ENCODE measurements at places on chromosomes 16 and 17.

DNA sequence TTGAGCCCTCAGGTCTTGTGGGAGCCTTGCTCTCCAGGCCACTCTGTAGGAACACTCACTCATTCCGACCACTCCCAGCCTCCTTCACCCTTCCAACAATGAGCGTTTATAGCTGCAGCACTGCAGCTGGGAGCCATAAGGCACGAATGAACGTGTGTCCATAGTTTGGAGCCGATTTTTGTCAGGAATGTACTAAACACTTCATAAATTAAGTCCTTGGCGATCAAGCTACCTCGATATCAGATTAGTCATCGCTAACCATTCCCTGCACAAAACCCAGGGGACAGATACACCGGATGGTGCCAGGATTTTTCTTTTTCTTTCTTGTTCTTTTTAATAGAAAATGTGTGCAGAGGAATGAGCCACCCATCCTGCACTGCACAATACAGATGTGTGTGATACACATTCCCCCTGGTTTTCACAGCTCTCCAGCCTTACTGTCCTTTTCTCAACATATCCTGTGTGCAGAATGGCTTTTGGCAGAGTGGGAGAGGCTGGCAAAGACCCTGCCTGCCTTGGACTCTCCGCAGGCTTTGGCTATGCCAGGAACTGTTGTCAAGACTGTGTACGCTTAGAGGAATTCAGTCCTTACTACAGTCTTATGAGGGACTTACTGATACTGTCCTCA is 68.4 kb upstream of the ELAC2 start:
- DNase-seq: no peak

DNA sequence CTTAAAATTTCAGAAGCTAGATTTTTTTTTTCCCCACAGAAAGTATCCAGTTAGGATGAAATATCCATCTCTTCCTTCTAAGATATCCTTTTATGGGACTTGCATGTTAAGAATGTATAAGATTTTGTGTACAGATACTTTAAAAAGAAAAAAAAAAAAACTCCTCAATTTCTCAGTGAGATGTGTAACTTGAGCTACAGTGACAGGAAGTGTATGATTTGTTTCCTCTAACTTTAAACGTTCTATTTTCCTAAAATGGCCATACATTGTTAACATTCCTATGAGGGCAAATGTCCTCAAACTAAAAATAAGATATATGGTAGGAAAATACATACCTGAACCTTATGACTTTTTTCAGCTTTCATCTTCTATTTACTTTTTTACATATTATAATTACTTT is 8.9 kb downstream of the FBXO47 start:
- no peak for DNase-seq

DNA sequence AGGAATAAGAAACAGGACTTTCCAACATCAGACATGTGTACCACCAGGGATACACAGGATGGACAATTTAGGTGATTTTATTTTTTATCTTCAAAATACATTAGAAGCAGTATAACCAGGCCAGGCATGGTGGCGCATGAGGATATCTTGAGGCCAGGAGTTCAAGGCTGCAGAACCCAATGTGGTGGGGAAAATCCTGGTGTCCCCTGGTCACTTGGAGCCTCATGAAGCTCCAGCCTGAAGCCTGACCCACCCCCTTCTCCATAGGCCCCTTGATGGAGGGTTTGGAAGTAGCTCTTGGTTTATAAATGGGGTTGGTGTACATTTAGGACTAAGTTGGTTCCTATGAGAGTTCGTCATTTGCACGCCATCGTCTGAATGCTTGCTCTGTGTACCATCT is 88.6 kb downstream of the MYH11 start:
- no peak for DNase-seq

GRCh38 chr16:80231888-80232287 is 308.9 kb upstream of the DYNLRB2 start:
- DNase-seq: no peak

DNA sequence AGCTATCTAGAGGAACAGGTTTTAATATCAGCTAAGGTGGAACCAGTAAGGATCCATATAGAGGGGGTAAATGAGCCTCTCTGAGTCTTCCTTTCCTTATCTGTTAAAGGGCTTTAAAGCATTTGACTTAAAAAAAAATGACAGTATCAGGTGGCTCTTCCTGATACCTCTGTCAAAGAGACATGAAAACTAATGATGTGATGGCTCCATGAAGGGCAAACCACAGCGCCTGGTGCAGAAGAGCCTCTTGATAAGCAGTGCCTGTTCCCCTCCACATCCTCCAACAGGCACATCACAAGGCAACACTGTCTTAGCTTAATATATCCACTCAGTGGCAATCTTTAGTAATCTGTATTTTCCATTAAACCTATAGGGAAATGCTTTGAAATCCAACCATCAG is 68.9 kb downstream of the USP31 start:
- no peak for DNase-seq

DNA sequence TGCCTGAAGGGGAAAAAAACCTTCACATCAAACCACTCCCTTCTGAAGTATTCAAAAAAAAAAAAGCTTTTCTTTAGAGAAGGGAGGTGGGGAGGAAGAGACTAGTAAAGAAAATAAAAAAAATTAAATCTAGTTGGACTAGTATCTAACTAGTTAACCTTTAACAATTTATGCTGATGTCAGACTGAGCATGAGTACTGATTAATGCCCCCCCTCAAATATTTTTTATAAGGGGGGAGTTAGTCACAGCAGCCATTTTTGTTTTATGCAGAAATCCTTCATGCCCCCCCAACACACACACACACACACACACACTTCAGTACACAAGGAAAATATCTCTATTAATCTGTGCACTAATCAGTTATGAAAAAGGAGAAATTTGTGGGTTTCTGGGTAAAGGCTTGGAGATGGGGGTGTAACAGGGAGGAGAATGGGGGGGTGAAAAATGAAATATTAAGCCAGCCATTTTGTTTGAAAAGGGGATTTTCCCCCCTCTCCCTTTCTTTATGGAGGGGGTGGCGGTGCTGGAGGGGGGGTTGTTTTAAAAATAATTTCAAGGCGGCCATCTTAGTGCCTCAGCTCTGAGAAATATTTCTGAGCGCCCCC is 4.7 kb upstream of the CHD3 start:
- DNase-seq: peak; percentile 9

GRCh38 chr17:17424552-17424951 is 52.2 kb upstream of the MED9 start:
- DNase-seq: no peak

- DNase-seq: no peak
Observed at GRCh38 chr16:83968891-83969649, 1.0 kb downstream of the NECAB2 start.

- DNase-seq: no peak
Observed at GRCh38 chr16:12811441-12812383, 8.0 kb upstream of the CPPED1 start.

DNA sequence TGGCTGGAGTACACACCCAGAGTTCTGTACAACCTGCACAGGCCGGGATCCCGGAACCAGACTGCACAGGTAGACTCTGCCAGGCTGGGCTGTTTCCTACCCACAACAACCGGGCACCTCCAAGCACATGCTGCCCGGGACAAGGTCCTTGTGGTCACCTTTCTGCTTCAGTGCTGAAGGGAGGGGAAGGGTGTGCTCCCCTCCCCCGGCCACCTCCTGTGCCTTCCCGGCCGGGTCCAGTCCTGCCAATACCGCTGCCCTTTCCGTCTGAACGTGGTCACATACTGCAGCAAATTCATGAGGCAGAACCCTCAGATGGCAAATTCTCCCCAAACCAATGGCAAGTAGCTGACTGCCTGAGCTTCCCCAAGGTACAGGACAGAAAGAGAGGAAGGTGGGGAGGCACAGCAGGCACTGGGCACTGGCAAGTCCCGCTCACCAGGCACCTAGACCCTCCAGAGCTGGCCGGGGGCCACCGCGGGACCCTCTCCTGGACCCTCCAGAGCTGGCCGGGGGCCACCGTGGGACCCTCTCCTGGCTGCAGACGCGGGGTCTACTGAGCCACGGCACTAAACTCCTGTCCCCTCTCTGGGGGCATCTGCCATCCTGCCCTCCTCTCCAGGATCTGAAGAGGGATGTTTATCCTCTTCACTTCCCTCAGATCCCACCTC is 22.8 kb downstream of the SLC43A2 start:
- no peak for DNase-seq

DNA sequence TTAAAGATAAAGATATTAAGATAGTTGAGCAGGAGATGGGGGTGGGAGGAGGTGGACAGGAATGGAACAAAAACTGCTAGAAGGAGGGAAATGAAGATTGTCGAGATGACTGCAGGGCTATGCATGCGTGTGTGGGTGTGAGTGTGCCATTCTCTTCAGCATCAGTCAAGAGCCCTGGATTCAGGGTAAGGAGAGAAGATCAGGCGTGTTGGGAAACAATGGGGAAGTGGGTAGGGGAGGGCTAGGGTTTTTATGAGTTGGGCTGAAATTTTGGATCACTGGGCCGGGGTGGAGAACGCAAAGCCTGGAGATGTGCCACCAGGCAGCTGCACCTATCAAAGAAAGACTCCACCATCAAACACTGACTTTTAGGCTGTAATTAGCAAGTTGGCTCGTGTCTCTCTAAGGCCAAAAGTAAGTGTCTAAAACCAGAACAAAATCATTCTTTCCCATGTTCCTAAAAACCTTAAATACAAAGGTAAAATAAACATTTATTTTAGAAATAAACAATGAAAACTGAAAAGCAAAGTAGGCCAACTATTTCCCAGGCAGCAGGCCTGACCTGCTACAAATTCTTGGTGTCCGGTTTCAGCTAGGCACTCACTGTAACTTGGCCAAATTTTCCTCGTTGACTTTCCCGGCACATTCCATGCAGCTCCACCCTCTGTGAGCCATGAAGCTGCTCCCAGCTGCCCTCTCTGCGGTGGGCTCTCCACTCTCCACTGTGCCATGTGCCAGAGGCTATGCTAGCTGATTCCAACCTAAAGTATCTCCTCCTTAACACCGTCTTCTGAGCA is 4.2 kb downstream of the CDRT4 start:
- no peak for DNase-seq

DNA sequence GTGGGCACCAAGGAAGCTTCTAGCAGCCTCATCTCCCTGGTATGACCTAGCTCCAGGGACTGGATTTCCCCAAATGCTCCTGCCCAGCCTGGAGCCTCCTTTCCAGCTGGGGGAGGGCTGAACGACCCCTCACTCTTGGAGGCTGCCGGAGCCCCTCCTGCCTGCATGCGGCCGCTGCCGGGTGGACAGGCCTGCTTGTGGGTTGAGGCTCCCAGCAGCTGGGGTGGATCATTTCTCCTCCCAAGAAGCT is 213.6 kb downstream of the SEC14L1 start:
- no peak for DNase-seq

DNA sequence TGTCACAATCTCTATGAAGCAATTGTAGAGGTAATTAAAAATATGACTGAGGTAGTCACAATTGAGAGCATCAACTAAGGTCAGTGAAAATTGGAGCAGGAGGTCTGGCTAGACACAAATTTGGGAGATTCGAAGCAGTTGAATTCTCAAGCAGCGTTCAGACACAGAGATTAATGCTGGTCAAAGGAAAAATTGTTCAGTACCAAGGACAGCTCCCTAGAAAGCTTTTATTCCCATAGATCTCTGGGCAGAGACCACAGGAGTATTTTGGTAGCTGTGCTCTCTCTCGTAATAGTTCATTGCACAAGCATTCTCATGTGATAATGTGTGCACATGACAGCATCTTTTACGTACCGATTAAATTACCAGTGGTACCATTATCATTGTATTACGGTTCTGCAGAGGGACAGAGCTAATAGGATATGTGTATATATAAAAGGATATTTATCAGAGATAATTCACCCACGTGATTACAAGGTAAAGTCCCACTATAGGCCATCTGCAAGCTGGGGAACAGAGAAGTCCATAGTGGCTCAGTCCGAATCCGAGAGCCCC is 387.5 kb upstream of the HSBP1 start:
- no peak for DNase-seq

- DNase-seq: peak; percentile 82
Observed at GRCh38 chr17:74972107-74972972, at the start of gene HID1. Gene HID1, minus strand, starts transcription at chr17:74972759. Its CDS starts 103 bp downstream, at chr17:74972656.

- DNase-seq: peak; percentile 27
Observed at GRCh38 chr17:73492821-73493814, 151.1 kb downstream of the SDK2 start.

GRCh38 chr17:68572138-68572842 is 28.9 kb downstream of the FAM20A start:
- no peak for DNase-seq

DNA sequence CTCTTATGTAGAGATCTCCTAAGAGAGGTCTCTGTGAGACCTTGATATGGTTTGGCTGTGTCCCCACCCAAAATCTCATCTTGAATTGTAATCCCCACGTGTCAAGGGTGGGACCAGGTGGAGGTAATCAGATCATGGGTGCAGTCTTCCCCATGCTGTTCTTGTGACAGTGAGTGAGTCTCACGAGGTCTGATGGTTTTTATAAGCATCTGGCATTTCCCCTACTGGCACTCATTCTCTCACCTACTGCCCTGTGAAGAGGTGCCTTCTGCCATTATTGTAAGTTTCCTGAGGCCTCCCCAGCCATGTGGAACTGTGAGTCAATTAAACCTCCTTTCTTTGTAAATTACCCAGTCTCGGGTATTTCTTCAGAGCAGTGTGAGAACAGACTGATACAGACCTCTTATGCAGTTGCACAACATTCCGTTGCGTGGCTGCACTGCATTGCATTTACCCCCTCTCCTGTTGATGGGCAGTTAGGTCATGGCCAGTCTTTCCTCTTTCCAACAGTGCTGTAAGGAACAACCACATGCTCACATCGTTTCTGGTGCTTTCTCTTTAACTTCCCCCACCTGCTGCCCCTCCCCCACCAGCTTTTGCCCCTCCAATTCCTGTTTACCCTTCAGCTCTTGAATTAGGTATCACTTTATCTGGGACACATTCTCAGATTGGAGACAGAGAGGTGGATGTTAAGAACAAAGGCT is 43.6 kb upstream of the MED9 start:
- DNase-seq: no peak

GRCh38 chr16:22004341-22004740 is 3.4 kb upstream of the PDZD9 start:
- no peak for DNase-seq

GRCh38 chr17:64081802-64082799 is 47.8 kb downstream of the ERN1 start:
- peak; percentile 84 for DNase-seq

DNA sequence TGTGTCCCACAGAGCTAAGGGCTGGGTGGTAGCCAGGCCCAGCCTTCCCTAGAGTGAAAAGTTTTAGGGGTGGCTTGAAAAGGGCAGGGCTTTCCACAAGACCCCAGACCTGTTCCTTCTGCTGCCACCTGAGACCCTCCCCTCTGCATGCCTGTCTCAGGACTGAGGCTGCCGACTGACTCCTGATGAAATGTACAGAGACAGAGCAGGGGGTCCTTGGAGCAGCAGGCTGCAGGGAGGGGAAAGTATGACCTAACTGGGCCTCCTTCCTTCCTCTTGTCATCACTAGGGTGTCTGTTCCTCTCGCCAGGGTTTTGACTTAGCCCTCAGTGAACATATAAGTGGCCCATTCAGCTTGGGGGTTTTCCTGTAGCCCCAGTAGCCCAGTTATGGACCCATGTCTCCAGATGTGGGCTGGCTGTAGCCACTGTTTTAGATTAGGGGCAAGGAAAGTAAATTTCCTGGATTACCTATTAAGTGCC is 14.9 kb upstream of the NFATC3 start:
- no peak for DNase-seq

DNA sequence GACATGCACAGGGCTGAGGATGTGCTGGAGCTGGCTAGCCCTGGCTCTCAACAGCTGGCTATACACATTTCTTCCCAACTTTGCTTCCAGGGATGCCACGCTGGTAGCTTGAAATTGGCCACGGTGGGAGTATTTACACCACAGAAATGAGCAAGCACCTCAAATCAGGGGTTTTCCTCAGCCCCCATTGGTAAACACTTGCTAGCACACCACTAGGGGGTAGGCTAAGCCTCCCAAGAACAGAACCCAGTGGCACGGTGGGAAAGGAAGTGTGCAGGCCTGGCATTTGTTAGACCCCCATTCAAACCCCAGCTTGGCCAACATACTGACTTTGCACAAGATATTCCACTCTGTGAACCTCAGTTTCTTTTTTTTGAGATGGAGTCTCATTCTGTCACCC is 12.9 kb downstream of the DRC3 start:
- DNase-seq: no peak
